ENCODE measurements at places on chromosomes 4 and X.

GRCh38 chrX:11724122-11725017 is 33.7 kb upstream of the MSL3 start:
- DNase-seq, result no peak

DNA sequence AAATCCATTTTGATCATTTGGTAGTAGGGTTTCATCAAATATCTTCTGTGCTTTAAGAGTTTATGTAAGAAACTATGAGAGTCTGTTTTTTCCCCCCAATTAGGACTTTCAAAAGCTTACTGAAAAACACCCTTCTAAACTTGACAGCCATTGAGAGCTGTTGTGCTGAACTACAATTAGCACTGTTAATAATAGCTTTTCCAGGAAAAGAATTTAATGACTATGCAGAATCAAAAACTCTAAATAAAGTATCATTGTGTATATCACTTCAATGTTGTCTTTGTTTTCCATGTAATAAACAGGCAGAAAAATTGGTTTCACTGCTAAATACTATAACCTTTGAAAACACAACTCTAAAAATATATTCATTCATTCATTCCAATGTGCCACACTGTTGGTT is 121.4 kb upstream of the PDE5A start:
- DNase-seq, result no peak

DNA sequence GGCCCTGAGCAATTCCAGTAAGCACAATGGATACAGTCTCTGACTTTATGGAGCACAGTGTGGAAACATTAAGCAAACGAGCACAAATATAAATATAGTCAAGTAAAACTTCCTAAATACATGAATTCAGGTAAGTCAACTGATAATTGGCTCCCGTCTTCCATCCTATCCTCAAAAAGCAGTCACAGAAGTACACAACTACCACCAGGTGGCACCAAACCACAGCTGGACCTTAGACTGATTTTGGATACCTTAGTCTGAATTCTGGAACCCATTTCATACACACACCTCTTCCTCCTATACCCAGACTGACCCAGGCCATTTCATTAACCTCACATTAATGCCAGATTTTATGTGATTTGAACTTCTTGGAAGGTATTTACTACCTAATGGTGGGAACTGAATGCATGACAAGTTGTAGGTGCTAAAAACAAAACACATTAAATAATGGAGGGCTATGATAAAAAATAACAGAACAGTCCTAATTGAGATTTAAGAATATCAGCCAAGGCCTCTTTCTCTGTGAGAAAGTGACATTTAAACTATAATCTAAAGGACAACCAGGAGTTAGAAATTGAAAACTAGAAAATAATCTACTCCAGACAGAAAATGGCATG is 77.5 kb downstream of the ELF2 start:
- DNase-seq, result peak; percentile 89

DNA sequence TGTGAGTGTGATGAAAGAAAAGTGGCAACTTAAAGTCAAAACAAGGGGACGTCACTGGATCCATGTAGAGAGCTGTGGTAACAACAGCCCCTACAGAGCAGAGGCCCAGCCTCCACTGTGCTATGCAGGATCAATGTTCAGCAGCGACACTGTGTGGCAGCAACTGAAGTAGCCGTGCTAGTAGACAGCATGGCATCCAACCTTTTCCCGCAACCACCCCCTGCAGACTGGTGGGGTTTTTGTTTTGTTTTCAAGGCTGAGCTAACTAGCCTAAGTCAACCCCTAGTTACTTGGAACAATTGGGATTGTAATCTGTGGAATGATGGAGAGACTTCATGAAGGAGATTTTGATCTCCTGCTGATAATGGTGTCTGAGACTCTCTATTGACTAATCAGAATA is 44.4 kb upstream of the PPARGC1A start:
- DNase-seq, result no peak

GRCh38 chr4:156197216-156197615 is 243.6 kb upstream of the CTSO start:
- DNase-seq, result no peak

DNA sequence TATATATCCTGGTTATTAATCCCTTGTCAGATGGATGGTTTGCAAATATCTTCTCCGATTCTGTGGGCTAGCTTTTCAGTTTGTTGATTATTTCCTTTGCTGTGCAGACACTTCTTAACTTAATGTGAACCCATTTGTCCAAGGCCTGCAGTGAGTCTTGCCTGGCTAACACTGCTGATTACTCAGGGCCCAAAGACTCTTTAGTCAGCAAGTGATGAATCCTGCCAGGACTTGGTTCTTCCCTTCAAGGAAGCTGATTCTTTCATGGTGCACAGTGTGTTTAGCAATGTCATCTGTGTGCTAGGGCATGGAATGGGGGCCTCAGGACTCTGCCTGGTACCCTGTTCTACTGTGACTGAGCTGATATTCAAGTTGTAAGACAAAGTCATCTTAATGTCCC is 81.8 kb upstream of the TEX13A start:
- DNase-seq, result no peak

DNA sequence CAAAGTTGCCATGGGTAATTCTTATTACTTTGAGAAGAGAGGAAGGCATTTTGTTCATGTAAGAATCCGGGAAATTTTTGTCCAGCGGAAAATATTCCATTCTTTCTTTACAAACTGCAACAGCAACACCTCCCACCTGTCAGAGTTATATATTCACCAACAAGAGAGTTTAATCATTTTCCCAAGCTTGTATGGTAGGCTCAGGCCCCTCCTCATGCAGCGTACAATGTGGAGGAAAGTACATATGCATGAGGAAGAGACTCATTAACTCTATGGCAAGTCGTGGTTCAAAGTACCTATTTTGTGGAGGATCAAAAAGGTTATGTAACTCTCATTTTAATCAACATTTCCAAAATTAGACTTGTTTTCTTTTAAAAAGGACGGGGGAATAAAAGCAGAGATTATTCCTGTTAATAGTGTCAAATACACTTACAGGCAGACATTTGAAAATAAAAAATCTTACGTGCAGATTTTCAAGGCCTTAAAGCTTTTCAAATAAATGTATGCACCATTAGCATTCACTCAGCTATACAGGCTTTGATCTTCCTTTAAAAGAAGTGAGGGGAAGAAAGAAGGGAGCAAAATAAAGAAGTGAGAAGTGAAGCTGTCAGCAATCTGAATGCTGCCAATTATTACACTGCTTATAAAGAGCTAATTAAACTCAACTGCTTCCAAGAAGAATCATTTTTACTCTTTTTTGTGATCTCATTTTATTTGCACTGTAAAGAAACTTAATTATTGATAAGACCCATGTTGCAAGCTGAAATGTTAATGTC is 204.8 kb downstream of the FAT4 start:
- DNase-seq, result no peak

DNA sequence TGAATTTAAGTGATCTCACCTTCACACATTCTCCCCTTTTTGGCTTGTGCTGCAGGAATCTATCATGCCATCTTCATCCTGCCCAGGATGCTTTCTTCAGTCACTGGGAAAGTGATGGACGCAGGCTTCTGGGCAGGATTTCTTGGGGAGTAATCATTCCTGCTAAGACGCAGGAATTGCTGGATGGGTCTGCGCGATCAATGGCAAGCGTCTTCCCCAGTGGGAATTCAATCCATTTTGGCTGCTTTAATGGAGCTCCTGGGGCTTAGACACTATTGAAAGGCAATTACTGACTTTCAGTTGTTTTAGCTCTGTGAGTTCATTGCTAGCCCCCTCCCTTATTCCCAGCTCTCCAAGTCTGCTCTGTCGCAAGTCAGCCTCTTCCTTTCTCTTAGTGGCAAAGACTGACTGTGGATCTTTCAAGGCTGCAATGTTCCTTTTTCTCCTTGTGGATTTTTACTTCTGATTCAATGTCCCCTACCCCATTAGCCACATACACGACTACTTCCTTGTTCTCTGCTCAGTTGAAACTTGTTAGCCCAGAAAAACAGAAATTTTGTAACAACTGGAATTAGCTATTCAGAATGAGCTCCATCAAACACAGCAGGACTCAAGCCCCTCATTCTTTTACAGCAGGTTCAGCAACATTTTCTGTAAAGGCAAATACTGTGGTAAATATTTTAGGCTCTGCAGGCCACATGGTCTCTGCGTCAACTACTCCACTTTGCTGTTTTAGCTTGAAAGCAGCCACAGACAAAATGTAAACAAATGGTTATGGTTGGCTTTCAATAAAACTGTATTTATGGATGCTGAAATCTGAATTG is 154.9 kb downstream of the ASB9 start:
- no peak for DNase-seq

- no peak for DNase-seq
These were observed 47.8 kb upstream of the CLNK start for GRCh38 chr4:10732235-10732913.

DNA sequence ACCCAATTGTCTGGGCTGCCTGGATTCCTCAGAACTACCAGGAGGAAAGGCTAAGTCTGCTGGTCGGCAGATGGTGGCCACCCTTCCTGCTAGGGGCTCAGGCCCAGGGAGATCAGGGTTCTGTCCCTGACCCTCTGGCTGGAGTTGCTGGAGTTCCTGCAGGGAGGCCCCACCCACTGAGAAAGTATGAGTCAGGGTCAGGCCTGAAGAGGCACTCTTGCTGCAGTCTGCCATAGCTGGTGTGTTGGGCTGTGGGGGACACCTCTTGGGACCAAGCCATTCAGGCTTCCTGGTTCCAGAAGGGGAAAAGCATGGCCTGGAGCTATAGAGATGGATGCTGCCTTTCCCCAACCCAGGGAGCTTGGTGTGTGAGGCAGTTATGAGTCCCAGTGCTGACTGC is 40.4 kb upstream of the PCDH18 start:
- no peak for DNase-seq

DNA sequence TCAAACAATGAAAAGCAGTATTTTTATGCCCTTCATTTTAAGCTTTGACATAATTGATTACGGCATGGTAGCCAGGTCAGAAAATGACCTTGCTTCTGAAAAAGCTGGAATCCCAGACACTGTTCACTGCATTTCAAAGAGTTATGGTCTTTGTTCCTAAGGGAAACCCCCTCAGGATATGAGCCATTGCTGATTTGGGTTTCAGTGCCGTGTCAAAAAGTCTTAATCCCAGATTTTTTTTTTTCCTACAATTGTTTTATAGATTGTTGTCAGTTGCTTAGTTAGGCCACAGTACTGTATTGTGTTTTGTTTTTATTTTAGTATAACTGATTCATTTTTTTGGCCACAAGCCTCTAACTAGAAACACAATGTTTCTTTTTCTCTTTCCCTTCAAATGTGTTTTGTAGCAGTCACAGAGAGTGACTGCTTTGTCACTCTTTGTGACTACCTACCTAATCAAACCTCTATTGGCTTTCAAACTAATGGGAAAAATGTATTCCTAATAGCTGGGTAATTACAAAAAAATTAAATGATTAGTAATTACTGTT is 10.3 kb downstream of the WDR44 start:
- DNase-seq, result no peak

DNA sequence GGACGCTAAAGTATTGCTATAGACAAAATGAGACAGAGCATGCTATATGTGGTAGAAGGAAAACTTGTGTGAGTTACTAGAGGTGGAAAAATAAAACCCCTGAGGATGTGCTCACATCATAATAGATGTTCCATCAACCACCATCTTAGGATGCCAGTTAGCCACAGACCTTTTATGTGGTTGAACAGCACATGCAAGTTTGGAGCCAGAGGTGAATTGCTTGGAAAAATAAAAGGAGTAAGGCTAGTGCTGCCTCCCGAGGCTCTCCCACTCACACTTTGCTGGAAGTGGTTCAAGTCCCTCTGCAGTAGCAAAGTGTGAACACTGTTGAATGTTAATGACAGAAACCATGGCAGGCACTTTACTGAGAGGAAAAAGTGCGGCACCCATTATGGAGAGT is 39.4 kb upstream of the PPARGC1A start:
- DNase-seq, result no peak

DNA sequence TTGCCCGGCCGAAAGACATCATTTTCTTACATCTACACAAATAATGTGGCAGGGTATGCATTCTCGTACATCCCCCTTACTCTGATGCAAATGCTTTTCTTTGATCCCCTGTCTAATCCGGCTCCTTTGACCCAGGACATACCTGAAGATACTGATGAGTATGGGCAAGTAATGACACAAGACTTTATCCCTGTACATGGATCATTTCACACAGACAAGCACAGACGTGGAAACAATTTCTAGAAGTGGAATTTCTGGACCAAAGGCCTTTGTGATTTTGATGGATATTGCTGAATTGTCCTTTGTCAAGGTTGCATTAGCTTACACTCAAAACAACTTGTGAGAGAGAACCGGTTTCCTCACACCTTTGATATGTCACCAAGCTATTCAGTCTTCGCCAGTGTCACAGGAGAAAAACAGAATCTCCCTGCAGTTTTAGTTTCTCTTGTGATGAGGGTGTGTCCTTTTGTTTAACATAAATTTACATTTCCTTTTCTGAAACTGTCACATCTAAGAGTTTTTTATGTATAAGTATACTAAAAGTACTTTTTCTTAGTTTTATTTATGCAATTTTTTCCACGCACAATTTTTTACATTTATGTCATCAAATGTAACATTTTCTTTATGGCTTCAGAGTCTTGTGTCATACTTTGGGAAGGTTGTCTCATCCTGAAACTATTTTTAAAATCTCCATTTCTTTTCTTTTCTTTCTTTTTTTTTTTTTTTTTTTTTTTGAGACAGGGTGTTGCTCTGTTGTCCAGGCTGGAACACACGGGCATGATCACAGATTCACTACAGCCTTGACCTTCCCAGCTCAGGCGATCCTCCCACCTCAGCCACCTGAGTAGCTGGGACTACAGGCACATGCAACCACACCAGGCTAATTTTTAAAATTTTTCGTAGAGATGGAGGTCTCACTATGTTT is 25.2 kb downstream of the RWDD4 start:
- no peak for DNase-seq

DNA sequence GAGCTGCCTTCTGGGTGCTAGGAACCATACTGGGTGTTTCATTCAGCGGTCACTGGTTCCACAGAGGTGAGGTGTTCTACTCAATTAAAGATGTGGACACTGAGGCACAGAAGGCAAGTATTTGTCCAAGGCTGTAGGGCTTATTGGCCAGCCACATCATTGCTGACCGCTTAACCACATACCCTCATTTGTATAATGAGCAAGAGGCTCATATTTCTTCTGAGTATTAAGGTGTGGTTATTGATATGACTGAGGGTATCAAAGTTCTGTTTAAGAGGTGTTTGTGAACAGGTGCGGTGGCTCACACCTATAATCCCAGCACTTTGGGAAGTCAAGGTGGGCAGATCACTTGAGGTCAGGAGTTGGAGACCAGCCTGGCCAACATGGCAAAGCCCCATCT is 14.3 kb downstream of the RNF4 start:
- DNase-seq, result no peak

- DNase-seq, result peak; percentile 62
These were observed 320.1 kb downstream of the BCOR start for GRCh38 chrX:39777623-39778025.

DNA sequence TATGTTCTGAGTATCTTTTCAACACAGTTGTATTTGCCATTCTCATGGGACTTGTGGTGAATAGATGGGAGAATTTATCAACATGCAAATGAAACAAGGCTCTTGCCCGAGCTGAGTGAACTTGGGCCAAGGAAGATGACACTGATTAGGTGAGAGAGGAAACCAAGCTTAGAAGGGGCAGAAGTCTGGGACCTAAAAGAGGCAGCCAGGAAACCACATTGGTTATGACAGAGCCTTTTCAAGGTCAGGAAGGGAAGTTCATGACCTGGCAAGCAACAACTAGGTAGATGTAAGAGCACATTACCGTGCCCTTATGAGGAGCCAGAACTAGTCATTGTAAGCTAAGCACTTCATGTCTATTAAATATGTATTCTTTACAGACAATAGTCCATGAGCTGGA is 590.3 kb downstream of the PACRGL start:
- DNase-seq, result no peak

Data from activated effector memory CD4-positive, alpha-beta T cell treated with anti-CD3 and anti-CD28 coated beads, Interleukin-2, amount 50 U/mL, for 16 hours (primary cell).